HCT116 (cell line): ENCODE measurements at places on chromosomes 3 and 15. TPM values are rescaled to one million over a fixed set of nuclear protein-coding genes. Genes with fewer than 3 reads are reported as not detected.

The MME gene
- 0.34 TPM for total RNA-seq

The CPLX3 gene
- total RNA-seq = not detected

DNA sequence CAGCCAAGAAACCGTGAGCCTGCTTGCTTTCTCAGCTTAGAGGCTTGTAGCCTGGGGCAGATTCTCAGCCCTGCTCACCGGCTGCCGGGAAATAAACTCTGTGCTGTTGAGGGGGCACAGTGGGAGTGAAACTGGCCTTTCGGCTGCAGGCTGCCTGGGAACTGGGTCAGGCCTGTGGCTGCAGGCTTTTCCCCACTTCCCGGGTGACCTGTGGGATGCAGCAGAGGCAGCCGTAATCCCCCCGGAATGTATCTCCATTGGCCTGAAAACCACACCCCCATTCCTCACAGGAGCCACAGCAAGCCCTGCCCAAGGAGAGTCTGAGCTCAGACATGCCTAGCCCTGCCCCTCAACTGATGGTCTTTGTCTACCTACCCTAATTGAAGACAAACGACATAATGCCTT lies 110.9 kb downstream of the STXBP5L start:
- no peak for DNase-seq

- no peak for DNase-seq
Measured at GRCh38 chr3:171690281-171690680, 120.0 kb downstream of the PLD1 start.

- no peak for DNase-seq
Measured at GRCh38 chr3:71247221-71247957, 336.1 kb downstream of the FOXP1 start.

GRCh38 chr3:129644836-129645235 lies 38.4 kb upstream of the PLXND1 start:
- DNase-seq = no peak

The IL16 gene
- 0.81 TPM for total RNA-seq

- no peak for DNase-seq
Measured at GRCh38 chr3:38560284-38560683, 64.1 kb downstream of the EXOG start.

GRCh38 chr3:52787672-52788625 lies 6.6 kb upstream of the ITIH3 start:
- DNase-seq = no peak

DNA sequence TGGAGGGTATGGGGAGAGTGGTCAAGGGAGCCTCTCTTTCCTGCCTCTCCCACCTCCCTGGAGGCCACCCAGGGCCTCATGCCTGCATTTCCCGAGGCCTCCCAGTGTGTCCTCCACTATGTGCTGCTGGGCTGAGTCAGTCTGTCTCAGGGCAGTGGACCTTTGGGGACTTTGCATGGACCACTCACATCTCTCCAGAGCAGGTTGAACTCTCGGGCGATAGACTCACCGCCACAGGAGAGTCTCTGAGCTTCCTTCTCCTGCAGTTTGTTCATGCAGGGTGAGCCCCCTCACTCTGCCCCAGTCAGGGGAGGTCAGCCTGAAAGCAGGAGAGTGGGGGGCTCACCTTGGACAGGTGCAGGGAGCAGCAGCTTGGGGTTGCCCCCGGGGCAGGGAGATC lies 60.5 kb upstream of the SEC22A start:
- DNase-seq = no peak

GRCh38 chr15:63212050-63213004 lies 22.9 kb downstream of the RAB8B start:
- no peak for DNase-seq

DNA sequence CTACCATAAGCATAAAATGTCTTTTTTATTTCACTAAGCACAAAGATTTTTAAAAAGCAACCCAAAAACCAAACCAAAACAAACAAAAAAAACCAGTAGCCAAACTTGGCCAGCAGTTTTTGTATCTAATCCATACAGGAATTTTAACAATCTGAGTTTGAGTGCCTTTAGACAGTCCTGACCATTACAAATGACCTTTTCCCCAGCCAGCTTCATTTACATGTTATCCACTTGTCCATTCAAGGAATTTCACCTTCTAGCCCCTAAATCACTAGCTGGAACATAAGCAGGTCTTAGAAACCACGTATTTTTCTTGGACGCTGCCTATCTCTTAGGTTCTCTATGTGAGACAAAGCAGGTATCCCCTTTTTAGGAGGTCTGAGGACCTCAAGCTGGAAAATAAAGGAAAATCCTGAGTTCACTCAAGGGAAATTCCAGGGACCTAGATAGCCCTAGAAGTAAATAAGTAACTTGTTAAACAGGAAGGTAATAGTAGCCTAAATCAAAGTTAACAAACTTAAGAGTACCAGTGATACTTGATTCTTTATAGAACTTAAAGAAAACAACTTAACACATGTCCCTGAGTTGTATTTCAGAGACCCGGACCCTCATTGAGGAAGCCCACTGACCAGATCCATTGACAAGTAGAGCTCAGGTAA lies 34.2 kb downstream of the CIP2A start:
- DNase-seq = no peak

DNA sequence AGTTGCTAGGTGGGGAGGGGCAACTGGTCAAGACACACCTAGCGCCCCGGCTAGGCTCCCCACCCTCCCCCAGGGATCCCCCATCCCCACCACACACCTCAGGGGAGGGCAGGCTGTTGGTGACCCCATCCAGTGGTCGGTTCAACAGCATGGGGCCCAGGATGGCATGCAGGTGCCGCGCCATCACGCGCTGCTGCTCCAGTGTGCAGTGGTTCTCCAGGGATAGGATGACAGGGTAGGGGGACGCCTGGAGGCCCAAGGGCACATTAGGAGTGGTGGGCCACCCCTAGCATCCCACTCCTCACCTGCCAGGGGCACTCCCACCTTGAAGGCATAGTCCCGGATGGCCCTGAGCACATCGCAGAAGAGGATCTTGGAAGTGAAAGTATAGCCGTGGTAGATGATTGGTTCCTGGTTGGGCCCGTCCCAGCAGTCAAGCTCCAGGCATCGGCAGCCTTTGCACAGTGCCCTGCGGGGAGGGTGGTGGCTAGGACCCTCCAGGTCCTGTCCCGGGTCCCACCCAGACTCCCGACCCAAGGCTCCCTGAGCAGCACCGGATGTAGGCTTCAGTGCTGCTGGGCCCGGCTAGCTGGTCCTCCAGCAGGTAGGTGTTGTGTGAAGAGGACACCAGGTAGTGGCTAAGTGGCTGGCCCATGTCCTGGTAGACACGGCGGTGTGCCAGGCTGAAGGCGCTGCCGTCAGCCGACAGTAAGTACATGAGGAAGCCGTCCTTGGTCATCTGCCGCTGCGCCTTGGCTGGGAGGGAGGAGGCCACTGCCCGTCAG lies 19.4 kb downstream of the VILL start:
- DNase-seq = no peak

The CXCR6 gene
- total RNA-seq = not detected

The ANKRD34C gene
- not detected for total RNA-seq

DNA sequence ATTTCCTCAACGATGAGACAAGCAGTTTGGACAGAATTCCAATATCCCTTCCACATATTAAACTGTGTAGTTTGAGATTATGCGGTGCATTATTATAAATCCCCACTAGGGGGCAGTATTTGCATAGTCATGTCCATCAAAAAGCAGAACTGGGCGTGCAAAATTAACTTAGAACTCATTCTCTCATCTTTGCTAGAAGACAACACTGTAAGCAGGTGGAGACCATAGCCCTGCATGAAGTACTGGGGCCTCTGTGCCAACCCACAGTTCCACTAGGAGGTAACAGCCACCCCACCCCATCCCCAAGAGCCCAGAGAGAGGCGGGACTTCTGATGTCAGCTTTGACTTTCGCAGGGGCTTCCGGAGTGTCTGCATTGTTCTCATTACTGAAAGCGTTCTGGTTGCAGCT lies 106.6 kb upstream of the TMC3 start:
- DNase-seq = peak; percentile 24

The CMTM6 gene
- 41.1 TPM for total RNA-seq
